Transverse colon (tissue), 4 donors: ENCODE measurements at places on chromosomes 3 and 15.

GRCh38 chr15:62950462-62950931 lies 92.0 kb upstream of the TPM1 start:
- DNase-seq = no peak

- DNase-seq = no peak
These were observed 3.7 kb upstream of the MYO5A start for GRCh38 chr15:52532427-52532826.

DNA sequence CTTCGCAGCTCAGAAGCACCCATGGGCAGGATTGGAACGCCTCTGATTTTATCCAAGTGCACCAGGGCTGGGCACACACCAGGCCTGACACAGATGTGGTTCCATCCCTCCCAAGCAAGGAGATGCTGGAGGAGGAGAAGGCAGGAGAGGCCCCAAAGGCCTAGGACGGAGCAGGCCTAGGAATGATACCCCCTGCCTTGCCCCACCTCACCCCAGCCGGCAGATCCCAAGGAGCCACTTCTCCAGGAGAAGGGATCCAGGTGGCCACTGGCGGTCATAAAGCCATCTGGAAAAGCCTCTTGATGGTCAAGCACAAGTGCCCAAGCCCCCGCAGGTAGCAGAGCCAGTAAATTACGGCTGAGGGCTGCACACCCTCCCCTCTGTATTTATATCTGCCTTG lies 211.8 kb downstream of the TBC1D2B start:
- DNase-seq = peak; percentile 5

DNA sequence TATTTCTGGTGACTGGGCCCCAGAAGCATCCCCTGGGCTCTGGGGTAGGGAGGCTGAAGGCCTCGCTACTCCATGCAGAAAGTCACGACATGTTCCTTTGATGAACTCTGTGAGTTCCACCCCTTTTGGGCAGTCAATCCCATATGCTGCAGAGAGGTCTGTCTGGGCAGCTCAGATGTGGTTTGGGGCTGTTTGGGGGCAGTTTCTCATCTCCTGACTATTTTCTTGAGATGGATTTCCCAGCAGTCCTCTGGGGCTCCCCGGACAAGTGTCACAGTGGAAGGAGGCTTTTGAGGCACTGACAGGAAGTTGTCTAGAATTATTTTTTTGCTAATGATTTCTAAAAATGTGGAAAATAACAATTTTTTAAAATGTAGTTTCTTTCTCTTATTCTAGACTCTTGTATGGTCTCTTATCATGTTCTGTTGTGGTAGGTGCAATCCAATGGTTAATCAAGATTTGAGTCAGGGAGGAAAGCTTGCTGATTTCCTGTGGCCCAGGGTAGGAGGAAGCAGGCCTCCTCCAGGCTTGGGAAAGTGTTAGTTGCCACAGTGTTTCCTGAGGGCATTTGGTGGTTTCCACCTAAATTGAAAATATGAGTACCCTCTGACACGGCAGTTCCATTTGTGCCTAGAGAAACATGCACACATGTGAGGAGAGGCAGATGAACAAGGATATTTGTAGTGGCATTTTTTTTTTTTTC lies 19.9 kb upstream of the TATDN2 start:
- DNase-seq = no peak

GRCh38 chr3:127859730-127860129 lies 37.4 kb upstream of the MGLL start:
- no peak for DNase-seq

- no peak for DNase-seq
These were observed 13.1 kb upstream of the KY start for GRCh38 chr3:134663721-134664456.

- peak; percentile 14 for DNase-seq
These were observed 107.1 kb downstream of the DGKG start for GRCh38 chr3:186254676-186255650.

- DNase-seq = no peak
These were observed 29.6 kb downstream of the ONECUT1 start for GRCh38 chr15:52760562-52760961.

DNA sequence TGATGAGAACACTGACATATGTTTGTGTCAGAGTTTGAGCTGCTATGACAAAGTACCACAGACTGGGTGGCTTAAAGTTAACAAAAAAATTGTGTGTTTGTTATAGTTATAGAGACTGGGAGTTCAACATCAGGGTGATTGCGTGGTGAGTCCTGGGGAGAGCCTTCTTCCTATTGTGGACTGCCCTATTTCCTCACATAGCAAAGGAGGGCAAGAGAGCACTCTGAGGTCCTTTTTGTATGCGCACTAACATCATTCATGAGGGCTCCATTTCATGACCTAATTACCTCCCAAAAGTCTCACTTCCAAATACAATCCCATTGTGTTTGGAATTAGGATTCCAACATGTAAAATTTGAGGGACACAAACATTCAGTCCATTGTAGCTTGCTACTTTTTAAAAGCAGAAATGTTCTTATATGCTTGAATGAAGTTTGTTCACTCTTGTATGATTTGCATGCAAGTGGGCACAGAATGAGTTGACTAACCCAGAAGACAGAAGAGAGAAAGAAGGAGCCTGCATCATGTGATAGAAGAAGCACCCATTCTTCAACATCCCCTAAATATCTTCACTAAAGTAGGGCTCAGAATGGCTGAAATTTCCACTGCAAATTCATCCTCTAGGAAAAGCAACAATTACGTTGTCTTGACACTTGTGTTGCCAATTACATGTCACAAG lies 18.9 kb upstream of the ALCAM start:
- DNase-seq = no peak

- DNase-seq = no peak
These were observed 89.8 kb downstream of the LRIG1 start for GRCh38 chr3:66410976-66411375.

- DNase-seq = peak; percentile 17
These were observed 50.3 kb downstream of the SHQ1 start for GRCh38 chr3:72797773-72798543.

DNA sequence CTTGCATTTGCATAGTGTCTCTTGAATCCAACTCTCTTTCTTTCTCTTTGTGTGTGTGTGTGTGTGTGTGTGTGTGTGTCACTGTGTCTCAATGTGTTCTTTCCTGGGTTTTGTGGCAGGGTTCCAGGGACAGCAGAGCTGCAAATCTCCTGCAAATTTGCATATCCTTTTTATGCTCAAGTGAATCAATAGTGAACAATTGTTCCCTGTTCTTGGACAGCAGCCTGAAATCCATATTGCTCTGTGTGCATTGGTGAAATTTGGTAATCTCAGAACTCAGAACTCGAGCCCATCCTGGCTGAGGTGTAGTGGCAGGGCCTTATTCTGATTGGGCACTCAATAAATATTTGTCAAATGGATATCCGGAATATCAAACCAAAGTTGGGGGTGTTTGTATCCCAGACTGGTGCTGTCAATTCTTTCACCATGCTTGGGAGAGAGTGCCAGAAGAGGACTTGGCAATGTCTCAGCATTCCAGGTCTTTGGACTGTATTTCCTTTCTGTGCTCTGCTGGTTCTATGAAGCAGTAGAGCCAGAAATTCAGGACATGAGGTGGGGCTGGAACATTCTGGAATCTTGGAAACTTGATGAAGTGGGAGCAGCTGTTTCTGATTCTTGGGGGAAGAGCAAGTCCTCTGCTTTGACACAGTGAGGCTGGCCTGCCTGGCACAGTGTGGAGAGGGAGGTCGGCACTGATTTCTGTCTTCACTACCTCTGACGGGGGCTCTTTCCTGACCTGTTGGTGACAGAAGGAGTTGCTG lies 380.6 kb upstream of the C2CD4B start:
- DNase-seq = peak; percentile 67

GRCh38 chr3:112979244-112979832 lies 4.4 kb upstream of the CD200R1 start:
- no peak for DNase-seq

DNA sequence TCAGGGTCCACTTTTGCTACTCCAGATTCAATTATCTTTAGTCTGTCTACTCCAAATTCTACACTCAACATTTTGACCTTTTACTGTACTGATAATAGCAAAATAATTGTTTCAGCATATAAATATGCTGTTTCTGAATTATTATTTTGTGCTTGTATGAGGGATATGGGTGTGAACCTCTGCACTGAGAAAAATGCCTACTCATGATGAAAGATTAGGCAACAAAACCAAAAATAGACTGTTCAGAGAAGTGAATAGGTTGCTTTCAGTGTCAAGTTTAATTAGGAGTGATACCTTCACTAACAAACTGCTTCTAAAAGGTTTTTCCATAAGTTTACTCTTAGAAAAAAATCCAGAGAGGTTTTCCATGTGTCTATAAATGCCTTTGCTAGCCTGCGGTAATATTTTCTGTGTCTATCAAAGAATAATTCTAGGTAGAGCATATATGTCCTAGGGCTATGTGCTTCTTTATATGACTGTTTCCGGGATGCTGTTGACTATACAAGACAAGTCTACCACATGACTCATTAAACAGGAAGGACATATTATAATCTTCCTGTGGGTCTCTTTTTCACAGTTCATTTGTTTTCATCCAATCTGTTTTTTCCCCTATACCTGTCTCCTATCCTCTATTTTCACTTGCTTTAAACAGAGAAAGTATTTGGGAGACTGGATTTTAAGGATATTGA lies 218.5 kb upstream of the TTC14 start:
- no peak for DNase-seq

GRCh38 chr3:39327746-39328349 lies 1.7 kb upstream of the CCR8 start:
- no peak for DNase-seq

DNA sequence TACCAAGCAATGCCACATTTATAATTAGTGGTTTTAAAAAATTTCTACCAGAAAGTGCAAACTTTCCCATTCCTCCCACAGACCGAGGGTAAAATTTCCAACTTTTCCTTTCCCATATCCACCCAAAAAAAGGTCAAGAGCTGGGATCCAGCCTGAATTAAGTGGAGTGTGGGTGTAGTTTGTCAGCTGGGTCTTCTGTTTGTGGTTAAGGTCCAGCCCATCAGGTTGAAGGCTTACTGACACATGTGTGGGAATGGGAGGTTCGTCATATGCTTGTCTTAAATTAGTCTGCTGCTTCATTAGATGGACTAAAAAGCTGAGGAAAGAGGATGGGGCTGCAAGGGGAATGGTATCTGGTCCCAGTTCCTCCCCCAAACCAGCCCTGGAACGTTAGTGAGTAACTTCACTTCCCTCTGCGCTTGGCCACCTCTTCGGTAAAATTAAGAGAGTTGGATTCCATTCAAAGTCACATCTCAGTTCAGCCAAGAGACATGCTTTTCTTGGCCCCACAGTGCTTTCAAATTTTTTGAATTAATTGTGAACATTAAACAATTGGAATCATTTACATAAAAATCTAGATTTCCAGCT lies 59.0 kb upstream of the PLCL2 start:
- DNase-seq = no peak

DNA sequence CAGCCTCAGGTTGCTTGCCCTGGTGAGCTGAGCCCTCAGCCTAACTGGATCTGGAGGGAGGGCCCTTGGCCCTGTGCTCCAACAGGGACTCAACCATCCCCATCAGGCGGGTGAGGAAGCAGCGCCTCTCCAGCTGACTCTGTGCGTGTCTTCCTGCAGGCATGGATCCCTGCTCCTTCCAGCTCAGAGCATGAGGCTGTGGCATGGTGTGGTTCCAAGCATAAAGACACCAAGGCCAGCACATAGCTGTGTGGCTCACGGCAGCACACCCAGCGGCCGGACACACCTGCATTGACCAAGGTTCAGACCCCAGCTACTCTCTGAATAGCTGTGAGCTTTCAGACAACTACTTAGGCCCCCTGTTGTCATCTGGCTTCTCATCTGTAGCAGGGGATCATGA lies 131.0 kb upstream of the PLXNA1 start:
- no peak for DNase-seq

GRCh38 chr15:35944945-35945585 lies 399.1 kb upstream of the DPH6 start:
- no peak for DNase-seq

DNA sequence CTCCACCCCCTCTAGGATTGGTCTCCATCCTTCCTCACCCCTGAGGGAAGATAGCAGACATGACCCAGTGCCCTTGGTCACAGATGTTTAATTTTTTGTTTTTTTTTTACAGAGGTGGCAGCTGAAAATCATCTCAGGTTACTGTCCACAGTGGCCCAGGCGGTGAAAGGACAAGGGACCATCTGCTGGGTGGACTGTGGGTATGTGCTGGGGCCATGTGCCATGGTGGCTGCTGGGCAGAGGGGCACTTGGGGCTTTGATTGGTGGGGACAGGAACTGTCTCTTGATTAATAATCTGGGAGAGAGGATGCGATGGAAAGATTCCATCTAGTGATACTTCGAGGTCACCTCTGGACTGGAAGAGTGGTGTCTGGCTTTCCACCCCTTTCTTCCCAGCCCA lies 25.4 kb downstream of the PDIA5 start:
- DNase-seq = no peak

GRCh38 chr15:92580521-92580920 lies 75.1 kb downstream of the FAM174B start:
- no peak for DNase-seq

DNA sequence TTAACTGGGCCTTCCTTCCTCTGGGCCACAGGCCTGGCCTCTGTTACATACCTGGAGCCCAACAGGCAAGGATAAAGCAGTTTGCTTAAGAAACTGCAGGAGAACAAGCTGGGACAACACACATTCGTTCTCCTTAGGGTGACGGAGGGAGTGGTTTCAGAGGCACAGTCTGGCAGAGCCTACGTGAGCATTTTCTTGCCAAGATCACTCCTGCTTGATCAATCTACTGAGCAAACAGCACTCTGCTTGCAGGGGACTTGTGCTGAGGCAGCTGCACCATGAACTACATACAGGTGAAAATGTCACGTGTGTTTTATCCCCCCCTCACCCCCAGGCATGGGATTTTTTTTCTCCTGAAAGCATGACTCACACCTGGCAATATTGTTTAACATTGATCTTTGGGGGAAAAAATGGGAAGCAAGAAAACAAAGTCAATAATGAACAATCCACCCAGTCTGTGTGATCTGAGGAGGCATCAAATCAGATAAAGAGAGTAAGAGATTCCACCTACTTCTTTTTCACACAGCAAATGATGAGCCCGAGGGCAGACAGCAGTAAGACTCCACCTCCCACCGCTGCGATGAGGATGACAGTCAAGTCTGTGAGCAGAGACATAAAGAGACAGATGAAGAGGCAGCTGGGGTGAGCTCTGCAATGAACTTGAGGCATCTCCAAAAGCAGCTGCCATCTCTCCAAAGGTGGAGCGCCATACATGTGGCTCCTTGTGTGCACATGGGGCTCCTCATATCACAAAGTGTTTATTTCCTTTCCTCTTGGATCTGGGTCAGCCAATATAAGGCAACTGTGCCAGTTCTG lies 57.4 kb downstream of the CDCP1 start:
- DNase-seq = peak; percentile 57

DNA sequence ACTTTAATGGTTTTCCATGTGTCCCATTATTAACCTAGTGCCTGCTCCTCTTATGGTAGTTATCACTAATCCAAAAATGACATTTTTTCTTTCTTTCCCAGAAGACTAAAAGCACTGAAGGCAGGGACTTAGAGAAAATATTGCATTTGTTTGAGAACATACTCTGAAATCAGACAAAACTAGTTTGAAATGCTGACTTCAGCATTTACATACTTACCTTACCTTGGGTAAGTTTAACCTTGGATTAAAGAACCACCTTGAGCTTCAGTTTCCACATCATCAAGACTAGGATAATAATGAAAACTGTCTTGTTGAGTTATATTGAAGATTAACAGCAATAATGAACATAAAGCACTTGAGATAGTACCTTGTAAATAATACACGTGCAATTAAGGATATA lies 413.0 kb downstream of the SOX2 start:
- DNase-seq = no peak

GRCh38 chr3:69890084-69890483 lies 109.4 kb upstream of the SAMMSON start:
- no peak for DNase-seq
